ENCODE measurements at places on chromosomes 3 and 15. TPM values are rescaled to one million over a fixed set of nuclear protein-coding genes. Genes with fewer than 3 reads are reported as not detected.

GRCh38 chr15:48802257-48802656, 8.6 kb downstream of the CEP152 start:
- no peak for DNase-seq

- DNase-seq: no peak
These were observed 201.1 kb downstream of the TLE3 start for GRCh38 chr15:69896606-69897005.

- no peak for DNase-seq
These were observed 22.6 kb downstream of the FAH start for GRCh38 chr15:80175436-80175835.

DNA sequence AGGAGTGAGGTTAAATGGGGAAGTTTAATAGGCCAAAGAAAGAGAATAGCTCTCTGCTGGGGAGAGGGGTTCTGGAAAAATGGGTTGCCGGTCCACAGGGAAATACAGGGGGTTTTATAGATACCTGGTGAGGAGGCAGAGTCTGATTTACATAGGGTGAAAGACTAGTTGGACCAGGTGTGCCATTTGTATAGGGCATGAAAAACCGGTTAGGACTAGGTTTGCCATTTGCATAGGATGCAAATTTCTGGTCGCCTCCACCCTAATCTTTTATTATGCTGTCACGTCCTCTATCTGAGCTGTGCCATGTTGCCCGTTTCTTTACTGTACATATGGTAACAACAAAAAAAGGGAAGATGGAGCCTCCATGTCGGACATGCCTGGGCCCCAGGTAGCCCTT, 960.1 kb downstream of the FHIT start:
- no peak for DNase-seq

DNA sequence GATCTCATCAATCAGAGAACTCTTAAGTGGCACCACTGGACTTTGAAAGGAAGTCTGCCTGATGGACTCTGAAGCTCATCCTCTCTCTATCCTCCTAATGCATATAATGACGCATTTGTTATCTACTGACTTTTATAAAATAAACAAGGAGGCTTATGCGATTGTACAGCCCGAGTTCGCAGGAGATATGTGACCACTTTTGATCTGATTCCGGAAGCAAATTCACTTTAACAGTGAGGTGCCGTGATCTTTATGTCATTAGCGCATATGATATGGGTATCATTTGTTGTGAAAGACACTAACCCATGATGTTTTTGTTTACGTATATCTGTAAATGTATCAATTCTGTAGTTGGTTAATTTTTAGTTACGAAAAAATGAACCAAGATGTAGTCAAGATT, 427 bp upstream of the RNF111 start:
- no peak for DNase-seq

The CPNE4 gene
- 5.5 TPM for total RNA-seq

DNA sequence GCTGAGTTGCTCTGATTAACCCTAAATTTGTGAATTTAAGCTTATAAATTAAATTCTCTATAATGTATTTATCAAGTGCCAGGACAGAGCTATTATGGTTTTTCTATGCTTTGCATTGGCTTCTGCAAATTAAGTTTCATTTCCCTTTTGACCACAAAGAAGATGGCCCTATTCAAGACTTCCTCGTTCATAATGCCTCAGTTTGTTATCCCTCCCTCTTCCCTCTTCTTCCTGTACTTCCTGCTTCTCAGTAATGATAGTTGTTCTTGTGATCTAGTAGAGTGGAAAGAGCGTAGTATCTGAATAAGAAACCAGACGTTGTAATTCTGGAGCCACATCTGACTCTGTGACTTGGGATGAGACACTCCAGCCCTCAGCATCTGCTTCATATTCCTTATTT, 118.7 kb downstream of the CACNA1D start:
- no peak for DNase-seq

DNA sequence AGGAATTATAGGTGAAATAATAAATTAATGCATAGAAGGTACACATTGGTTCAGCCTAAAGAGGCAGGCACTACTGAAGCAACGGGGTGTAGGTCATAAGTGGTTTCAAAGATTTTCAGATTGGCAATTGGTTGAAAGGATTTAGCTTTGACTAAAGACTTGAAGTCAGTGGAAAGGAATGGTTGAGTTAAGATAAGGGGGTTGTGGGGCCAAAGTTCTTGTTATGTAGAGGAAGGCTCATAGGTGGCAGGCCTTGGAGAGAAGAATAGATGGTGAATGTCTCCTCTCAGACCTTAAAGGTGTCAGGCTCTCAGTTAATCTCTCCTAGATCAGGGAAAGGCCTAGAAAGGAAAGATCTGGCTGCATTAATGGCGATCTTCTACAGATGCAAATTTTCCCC, 209.8 kb downstream of the ATP10A start:
- no peak for DNase-seq

GRCh38 chr15:45372041-45372995, 6.0 kb downstream of the GATM start:
- DNase-seq: no peak

GRCh38 chr3:151124476-151124875, 39.0 kb downstream of the MED12L start:
- DNase-seq: no peak

- DNase-seq: no peak
These were observed 257.7 kb downstream of the DIPK2A start for GRCh38 chr3:144229330-144229729.

The CSTA gene
- not detected for total RNA-seq

DNA sequence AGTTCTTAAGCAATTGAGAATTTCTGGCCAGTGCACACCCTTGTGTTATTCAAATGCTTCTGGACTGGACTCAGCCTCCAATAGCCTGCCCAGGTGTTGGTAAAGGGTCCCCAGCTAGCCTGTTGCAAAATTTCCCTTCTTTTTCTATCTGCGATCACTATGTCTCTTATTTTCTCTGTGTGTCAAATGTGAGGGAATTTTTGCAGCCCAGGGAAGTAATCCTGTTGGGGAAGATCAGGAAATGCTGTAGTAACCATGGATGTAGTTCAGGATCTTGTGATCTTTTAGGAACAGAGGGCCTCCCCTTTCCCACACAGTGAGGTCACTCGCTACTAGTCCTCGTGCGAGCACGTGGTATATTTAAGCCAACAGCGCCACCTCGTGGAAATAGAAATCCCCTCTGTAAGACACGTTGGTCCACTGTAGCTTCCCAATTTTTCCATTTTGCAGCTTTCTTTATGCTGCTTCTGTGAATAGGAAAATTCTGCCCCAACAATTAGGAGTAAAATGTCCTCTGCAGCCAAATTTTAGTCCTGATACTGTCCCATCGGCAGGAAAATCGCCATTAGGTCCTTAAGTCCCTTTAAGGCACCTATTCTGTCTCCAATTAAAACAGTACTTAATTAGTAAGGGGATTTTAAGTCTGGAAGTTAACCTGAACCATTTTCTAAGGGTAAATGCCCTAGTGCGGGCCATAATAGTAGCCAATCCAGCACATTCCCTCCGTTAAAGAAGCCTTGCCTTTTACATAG, 4.0 kb upstream of the SMCO1 start:
- no peak for DNase-seq

DNA sequence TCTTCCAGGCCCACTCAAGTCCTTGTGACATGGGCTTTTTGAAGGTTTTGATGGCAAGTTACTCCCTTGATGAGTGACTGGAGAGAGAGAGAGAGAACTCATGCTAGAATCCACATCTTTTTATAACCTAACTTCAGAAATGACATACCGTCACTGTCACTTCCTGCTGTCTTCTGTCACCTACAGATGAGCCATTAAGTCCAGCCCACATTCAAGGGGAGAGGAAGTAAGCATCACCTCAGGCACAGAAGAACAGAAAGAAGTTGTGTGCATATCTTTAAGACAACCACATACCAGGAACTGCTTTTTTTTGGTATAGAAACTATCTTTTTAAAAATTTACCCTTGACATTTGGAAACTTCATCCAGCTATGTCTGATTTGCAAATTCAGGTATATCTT, 16.6 kb upstream of the TXNRD3 start:
- no peak for DNase-seq

DNA sequence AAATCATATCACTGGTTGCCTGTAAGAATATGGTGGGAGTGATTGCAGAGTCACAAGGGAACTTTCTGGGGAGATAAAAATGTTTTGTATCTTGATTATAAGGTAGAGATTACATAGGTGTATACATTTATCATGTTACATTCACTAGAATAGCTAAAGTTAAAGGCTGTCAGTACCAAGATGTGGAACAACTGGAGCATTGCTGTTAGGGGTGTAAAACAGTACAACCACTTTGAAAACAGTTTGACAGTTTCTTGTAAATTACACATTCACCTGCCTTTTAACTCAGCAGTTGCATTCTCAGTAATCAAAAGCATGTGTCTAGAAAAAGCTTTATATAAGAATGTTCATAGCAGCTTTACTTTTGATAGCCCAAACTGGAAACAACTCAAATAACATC, 27.6 kb downstream of the RASA2 start:
- no peak for DNase-seq

GRCh38 chr15:45704329-45705249, 69.8 kb downstream of the SQOR start:
- peak; percentile 39 for DNase-seq

The TMEM212 gene
- not detected for total RNA-seq

The TTLL13 gene
- 0.69 TPM for total RNA-seq

DNA sequence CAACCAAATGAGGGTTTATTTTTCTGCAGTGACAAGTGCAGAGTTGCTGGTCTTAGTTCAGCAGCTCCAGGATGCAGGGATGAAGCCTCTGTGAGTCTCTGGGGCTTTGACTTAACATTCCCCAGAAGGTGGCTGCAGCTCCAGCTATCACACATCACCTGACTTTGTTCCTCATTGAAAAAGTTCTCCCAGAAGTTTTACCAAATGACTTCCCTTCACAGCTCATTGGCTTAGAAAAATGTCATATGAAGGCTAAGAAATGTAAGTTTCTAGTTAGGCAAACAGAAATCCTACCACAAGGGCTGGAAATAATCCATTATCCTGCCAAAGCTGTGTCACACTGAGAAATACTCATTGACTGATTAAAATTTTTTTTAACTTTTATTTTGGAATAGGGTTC, 184.9 kb downstream of the MINAR1 start:
- DNase-seq: no peak

The SLC9C1 gene
- 1.5 TPM for total RNA-seq

- DNase-seq: no peak
These were observed 48.2 kb upstream of the TNK2 start for GRCh38 chr3:195956577-195956976.

DNA sequence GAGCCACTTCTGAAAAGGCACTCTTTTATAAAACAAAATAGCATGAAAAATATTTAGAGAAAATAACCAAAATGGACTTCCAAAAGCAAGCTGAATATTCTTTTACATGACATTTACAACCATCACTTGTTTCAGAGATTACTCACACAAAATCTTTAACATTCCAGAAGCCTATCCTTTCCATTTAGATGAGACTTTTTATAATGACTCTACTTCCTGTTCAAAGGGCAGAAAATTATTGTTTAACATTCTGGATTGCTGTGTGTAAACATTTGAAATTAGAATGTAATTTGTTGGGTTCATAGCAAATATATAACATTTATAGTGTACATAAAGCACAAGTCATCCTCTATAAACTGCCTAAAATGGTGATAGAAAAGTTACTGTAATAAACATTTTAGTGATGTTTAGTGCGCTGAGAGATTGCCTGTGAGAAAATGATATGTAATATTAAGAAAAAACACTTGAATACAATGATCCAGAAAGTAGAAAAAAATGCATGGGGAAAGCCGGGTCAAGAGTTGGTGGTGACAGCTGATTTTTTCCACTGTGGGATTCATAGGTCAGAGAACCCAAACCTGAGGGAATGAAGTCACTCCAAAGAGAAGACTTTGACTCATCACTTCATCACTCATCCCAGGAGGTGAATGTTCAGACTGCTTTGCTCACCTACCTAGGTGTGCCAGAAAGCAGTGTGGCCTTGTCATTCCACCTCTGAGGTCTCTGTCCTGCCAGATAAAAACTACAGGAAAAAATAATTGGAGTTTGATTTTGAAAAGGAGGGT, 305.8 kb downstream of the ARPP21 start:
- no peak for DNase-seq

The CHRM5 gene
- total RNA-seq: not detected

DNA sequence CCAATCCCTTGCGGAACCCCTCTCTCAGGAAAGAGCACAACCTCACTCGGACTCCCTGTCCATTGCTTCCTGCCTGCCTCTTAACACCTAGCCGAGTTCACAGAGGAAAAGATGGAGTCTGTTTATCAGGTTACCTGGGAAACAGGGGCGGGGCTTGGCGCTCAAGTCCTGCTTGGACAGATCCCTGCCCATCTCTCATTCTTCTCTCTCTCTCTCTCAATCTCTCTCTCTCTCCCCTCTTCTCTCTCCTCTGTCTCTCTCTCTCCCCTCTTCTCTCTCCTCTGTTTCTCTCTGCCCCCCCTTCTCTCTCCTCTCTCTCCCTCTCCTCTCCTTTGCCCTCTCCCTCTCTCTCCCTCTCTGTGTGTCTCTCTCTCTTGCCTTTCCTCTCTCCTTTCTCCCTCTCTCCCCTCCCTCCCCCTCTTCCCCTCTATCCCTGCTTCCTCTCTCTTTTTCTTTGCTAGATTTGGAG, at the start of gene EFHB:
EFHB (minus strand) TSS at position 120 of the 469 bp plus-strand sequence. CDS start 199 bp downstream, outside the sequence.
- no peak for DNase-seq

DNA sequence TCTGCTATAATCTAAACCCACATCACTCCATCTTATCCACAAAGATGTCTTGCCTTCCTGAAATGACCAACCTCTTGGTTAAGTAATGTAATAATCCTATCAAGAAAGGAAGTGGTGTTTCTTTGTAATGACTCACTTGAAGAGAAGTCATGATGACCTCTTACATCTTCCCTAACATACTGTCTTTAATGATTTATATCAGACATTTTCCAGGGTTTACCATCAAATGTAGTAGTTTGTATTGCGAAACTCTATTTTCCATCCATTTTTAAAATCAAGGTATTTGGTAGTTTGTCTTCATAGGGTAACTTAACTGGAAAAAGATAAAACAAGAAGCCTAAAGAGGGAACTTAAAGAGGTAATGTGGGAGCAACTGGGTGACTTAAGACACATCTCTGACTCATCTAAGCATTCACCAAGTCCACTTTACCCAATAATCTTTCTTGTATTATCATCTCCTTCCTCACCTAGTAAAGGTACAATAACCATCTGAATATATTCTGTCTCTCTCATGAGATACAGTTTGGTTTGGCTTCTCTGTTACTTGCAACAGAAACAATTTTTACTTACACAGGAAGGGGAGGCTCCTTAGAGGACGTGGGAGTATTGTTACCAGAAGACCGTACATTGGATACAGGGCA, 5.7 kb upstream of the MAPK6 start:
- DNase-seq: no peak

GRCh38 chr3:108029466-108029865, 61.4 kb downstream of the CD47 start:
- DNase-seq: no peak

The DUSP7 gene
- total RNA-seq: 10.1 TPM

Measured in progenitor cell of endocrine pancreas (in vitro differentiated cells).